ENCODE measurements at places on chromosomes 16 and 17.

DNA sequence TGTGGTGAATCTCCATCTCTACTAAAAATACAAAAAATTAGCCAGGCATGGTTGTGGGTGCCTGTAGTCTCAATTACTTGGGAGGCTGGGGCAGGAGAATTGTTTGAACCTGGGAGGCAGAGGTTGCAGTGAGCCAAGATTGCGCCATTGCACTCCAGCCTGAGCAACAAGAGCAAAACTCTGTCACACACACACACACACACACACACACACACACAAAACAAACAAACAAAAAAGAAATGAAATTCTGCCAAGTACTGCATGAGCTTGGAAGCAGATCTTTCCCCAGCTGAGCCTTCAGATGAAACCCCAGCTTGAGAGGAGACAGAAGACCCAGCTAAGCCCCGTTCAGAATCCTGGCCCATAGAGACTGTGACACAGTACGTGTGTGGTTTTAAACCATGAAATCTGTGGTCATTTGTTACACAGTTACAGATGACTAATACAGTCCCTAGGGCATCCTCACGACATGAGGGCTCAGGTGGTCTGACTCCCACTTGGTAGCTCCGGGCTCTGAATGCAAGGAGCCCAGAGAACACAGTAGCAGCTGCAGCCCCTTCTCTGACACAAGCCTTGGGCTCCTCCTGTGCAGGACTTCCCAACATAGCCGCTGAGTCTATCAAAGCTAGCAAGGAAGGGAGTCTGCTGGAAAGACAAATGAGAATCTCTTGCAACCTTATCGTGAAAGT, 132.8 kb downstream of the SEC14L1 start:
- DNase-seq = no peak

- DNase-seq = no peak
Measured at GRCh38 chr16:67268136-67268579, 11.2 kb upstream of the PLEKHG4 start.

GRCh38 chr16:4005731-4006130, 110.5 kb downstream of the ADCY9 start:
- DNase-seq = no peak

GRCh38 chr16:57563761-57564160, 21.3 kb downstream of the ADGRG5 start:
- no peak for DNase-seq

DNA sequence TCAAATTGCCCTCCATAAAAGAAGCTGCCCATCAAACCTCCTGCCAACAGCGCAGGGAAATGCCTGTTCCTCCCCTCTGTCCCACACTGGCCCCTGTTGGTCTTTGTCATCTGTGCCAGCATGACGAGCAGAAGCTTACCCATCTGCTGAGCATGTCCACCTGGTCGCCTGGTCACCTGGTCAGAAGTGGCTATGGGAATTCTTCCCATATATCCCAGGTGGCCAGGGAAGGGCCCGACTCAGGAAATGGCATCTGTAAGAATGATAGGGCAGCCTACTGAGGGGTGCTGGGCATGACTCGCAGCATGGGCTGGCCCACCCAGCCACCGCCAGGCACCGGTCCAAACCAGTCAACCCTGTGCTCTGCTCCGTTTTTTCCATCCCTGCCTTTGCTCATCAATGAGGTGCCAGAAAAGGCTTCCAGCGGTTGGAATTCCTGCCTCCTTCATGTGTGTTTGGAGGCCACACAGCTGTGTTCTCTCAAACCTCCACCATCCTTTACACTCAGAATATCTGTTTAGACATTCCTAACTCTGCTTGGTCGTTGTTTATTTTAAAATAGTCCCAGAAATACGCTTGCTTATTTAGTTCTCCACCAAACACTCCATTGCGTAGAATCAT, 145.2 kb downstream of the CLEC16A start:
- DNase-seq = no peak

- DNase-seq = no peak
Measured at GRCh38 chr16:17238285-17239028, 232.3 kb downstream of the XYLT1 start.

DNA sequence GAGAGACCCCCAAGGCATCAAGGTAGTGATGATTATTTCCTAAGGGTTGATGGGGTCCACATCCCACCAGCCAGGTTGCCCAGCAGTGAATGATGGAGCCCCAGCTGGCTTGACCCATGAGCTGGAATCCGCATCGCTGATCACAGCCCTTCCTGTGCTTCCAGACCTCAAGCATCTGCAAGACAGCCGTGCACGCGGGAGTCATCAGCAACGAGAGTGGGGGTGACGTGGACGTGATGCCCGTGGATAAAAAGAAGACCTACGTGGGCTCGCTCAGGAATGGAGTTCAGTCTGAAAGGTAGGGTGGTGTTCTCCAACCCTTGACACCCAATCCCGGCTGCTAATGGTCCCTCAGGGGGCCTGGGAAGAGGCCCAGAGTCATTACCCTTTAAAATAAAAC, 69.3 kb downstream of the CRISPLD2 start:
- DNase-seq = no peak

- DNase-seq = no peak
Measured at GRCh38 chr16:11666103-11667055, 1.9 kb upstream of the SNN start.

DNA sequence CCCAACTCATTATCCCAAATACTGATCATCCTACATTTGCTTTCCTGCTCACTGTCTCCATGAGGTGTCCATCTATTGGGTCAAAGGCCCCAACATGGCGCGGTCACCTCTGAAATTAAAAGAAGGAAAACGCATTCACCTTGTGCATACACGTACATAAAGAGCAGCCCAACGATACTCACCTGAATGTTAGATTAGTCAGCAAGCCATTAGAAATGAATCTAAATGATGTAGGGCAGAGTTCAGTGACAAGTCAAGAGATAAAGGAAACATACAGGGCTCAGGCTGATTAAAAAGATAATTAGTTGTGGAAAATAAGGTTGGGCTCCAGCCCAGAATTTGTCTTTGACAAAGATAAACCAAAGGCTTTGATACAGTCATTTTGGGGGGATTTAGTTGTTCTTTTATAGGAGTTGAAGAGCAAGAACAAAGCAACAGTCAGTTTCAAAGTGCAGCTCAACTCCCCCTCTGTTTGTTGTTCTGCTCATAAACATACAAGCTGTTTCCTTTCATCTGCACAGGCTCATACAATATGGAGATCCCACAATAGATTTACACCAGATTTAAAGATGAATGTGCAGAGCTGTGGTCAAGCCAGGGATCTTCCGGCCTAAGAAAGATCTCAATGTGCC, 21.1 kb downstream of the NXPH3 start:
- DNase-seq = no peak

- peak; percentile 80 for DNase-seq
Measured at GRCh38 chr17:44350733-44351226, 5.7 kb downstream of the GRN start.

GRCh38 chr17:45143767-45144198, 4.5 kb upstream of the HEXIM1 start:
- DNase-seq = peak; percentile 55

DNA sequence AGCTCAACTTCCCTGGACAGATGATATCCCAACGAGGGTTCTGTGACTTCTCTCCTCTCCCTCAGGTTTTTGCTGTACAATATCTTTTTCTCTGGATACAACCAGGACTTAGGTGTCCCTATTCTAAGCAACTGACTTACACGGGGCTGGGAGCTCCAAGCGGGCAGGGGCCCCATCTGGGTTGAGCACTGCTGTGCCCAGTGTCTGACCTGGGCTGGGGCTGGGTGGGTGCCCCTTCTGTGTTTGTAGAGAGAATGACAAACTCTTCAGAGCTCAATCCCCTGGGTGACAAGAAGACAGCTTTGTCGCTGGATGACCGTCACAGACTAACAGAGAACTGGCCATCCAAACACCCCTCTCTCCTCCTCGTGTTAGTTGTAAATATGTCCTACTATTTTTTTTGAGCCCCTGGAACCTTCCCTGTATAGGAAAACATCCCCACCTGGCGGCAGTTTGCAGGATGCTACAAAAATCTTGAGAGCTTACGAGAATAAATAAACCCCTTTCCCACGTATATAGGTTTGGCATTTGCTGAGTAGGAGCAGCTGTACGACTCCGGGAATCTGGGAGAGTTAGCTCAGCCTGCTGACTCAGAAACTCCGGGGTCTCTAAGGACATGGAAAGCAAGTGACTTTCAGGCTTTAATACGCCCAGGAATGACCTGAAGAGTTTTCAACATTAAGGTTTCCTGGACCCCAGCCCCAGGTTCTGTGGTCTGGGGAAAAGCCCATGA, 23.7 kb upstream of the RCVRN start:
- peak; percentile 81 for DNase-seq

- DNase-seq = no peak
Measured at GRCh38 chr17:74202938-74203337, 540 bp upstream of the RPL38 start.

- DNase-seq = peak; percentile 47
Measured at GRCh38 chr17:76384987-76385891, 830 bp downstream of the SPHK1 start.

DNA sequence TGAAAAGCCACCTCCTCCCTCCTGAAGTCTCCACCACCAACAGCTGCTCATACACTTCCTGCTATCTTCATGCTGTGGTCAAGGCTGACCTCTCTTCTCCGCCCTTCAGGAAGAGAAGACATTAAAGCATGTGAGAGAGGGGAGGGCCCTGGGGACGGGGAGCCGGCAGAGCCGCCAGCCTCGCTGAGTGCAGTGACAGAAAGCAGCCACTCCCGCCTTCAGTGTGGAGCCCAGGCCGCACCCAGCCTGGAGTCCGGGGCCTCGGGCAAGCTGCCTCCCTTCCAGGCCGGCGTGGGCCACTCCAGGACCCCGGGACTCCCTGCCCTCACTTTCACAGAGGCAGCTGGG, 94.7 kb upstream of the TNRC6C start:
- no peak for DNase-seq

GRCh38 chr17:63927464-63928171, 4.5 kb downstream of the CD79B start:
- no peak for DNase-seq

GRCh38 chr17:61393904-61394629, 5.6 kb upstream of the TBX2 start:
- peak; percentile 28 for DNase-seq

- no peak for DNase-seq
Measured at GRCh38 chr17:49918591-49918990, 50.4 kb upstream of the DLX4 start.

- no peak for DNase-seq
Measured at GRCh38 chr16:88866151-88866920, at the start of gene PABPN1L. Gene PABPN1L, minus strand, starts transcription at chr16:88866660. Its CDS starts 54 bp downstream, at chr16:88866606.

DNA sequence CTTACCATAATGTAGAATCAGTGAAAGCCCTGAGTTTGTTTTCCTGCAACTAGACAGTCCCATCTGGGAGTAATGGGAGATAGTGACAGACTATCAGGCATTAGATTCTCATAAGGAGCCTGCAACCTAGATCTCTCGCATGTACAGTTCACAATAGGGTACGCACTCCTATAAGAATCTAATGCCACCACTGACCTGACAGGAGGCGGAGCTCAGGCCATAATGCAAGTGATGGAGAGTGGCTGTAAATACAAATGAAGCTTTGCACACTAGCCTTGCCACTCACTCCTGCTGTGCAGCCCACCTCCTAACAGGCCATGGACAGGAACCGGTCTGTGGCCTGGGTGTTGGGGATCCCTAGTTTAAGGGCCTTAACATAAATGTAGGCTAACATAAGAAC, 21.4 kb downstream of the THUMPD1 start:
- no peak for DNase-seq

GRCh38 chr16:86968866-86969265, 348.3 kb downstream of the C16orf95 start:
- no peak for DNase-seq

DNA sequence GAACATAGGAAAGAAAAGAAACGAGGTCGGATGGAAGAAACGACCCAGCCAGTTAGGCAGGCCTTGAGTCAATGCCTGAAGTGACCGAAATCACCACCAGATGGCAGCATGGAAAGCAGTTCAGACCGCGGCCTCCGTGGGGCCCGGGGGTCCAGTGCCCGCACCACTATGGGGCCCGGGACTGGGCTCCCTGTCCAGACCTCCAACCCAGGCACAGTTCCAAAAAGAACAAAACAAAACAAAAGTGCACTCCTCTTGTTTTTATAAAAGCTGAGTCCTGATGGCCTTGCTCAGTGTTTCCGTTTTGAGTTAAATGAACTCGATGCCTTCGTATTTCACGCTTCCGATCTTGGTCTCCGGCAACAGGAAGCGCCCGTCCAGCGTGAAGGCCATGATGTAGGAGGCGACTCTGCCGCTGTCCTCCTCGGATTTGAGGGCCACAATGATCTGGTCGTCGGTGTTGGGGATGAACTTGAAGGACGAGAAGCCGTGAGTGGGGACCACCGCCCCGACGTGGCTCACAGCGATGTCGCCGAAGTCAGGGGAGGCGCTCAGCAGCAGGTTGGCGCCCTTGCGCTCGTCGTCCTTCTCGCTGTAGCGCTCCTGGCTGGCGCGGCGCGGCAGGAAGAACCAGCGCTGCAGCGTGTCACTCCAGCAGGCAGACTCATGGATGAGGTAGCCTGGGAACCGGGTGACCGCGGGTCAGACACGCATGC, 13.7 kb upstream of the LGALS3BP start:
- peak; percentile 69 for DNase-seq

GRCh38 chr17:19531780-19532501, 1.7 kb upstream of the SLC47A1 start:
- no peak for DNase-seq

GRCh38 chr17:10666906-10667305, 9.8 kb upstream of the MYH3 start:
- DNase-seq = no peak

GRCh38 chr17:48678141-48678971, 44.0 kb downstream of the PRAC1 start:
- DNase-seq = peak; percentile 86

DNA sequence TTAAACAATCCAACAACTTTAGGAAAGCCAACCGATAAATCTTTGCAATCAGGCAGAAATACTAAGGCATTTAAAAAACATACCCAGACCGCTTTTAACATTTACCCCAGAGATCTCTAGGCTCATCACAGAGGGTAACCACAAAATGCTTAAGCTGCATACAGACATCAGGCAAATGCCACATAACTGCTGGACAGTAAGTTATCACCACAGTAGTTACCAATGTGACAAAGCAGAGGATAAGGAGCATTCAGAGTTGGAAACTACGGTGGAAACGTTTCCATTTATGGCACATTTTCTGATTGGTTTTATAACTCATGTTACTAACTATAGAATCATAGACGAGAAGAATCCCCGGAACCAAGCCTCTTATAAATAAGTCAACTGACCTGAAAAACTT, 77.5 kb downstream of the KANSL1 start:
- no peak for DNase-seq

GRCh38 chr16:1218930-1219611, 6.0 kb downstream of the TPSG1 start:
- no peak for DNase-seq

DNA sequence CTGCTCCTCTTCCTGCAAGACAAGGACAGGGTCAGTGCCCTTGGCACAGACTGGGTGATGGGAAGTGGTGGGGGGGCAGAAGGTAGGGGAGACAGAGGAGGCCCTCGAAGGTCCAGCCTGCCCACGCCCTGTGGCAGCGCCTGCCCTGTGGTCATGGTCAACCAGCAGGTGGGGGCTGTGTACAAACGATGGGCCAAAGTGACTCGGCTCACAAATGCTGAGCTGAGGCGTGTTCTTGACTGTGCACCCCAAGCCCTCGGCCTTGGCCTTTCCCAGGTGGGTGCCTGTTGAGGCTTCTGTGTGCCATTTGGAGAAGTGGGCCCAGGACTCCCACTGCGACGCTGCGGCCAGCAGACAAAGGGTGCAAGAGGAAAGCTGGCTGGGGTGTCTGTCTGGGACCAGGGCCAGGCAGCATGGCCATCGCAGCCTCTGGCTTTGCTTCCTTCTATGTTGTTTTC, 22.6 kb downstream of the MXRA7 start:
- DNase-seq = no peak
